ENCODE measurements at places on chromosomes 7 and 10.

DNA sequence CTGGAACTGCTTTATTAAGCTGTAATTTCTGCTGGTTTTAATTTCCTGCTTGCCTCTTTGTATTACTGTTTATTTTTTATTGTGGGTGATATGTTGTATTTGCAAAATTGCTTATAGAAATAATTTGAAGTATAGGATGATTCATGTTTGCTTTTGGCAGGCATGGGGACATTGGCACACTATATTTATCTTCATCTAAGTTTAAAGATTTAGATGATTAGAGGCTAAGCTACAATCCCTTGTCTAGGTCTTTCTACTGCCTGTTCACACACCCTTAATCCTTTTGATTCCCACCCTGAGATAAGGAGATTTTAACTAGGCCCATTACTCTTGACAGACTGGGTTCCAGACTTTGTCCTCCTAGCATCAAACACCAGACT is 182.8 kb upstream of the KAT6B start:
- no peak for DNase-seq

DNA sequence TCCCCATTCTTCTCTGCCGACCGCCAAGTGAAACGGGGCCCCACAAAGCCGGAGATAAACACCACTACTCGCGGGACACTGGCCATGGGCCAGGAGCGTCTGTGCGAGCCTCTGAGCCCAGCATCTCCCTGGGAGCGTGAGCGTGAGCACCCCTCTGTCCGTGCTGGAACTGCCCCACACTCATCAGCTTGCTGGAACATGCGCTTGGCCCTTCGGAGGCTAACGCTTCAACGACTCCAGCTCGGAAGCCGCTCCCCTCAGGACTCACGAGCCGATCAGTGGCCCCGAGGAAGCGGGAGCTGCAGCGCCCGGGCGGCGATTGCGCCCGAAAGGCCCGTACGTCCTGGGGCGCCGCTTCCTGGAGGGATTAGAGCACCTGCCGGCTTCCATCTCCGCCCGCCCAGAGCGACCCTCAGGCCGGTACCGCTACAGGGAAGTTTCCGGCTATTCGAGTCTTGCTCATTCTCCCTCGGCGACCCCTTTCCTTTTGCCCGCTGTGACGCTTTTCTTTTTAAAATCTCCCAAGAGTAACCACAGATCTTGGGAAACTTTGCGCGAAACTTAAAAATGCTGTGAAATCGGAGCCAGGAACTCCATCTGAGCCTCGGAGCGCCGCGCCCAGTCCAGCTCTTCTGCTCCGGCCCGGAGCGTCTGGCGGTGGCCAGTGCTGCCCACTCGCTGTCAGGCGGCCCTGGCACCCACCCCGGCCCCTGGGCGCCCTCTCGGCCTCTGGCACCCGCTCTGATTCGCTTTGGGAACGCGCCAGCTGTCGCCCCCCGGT is 1.0 kb downstream of the TLL2 start:
- DNase-seq = no peak

- no peak for DNase-seq
Observed at GRCh38 chr10:22702348-22702747, 12.0 kb downstream of the PIP4K2A start.

DNA sequence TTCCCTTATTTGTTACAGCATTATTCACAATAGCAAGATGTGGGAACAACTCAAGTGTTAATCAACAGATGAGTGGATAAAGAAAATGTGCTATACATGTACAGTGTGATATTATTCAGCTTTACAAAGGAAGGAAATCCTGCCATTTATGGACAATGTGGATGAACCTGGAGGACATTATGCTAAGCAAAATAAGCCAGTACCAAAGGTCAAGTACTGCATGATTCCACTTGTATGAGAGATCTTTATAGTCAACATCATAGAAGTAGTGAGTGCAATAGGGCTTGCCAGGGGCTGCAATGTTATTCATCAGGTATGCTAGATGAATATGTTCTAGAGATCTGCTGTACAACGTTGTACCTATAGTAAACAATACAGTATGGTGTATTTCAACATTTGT is 138.5 kb upstream of the AGR3 start:
- no peak for DNase-seq

GRCh38 chr7:29146888-29147609 is 712 bp upstream of the CPVL start:
- peak; percentile 38 for DNase-seq

DNA sequence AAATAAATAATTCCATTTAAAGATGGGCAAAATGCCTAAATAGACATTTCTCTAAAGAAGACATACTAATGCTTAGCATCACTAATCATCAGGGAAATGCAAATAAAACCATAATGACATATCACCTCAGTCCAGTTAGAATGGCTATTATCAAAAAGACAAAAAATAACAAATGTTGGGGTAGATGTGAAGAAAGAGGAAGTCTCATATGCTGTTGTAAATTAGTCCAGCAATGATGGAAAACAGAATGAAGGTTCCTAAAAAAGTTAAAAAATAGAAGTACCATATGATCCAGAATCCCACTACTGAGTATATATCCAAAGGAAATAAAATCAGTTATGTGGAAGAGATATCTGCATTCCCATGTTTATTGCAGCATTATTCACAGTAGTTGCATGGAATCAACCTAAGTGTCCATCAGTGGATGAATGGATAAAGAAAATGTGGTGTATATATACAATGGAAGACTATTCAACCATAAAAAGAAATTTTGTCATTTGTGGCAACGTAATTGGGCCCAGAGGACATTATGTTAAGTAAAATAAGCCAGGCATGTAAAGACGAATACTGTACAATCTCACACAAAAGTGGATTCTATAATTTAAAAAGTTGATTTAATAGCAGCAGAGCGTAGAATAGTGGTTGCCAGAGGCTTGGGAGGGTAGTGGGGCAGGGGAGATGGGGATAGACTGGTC is 52.0 kb downstream of the TCAF1 start:
- no peak for DNase-seq

DNA sequence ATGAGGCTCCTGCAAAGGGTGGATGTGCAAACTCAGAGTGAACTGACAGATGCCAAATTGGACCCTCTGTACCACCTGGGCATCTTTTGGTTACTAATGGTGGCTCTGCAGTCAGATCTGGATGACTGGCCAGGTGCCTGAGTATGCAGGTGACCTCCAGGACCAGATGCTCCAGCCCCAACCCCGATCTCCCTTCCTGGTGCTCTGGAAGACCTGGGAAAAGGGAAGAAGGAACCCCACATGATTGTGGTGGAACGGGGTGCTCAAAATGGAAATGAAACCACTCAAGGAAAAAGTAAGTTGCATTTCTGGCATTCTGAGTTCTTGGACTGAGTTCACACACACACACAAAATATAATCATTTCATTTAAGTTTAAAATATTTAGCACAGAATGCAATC is 9.8 kb upstream of the AEBP1 start:
- DNase-seq = peak; percentile 6

DNA sequence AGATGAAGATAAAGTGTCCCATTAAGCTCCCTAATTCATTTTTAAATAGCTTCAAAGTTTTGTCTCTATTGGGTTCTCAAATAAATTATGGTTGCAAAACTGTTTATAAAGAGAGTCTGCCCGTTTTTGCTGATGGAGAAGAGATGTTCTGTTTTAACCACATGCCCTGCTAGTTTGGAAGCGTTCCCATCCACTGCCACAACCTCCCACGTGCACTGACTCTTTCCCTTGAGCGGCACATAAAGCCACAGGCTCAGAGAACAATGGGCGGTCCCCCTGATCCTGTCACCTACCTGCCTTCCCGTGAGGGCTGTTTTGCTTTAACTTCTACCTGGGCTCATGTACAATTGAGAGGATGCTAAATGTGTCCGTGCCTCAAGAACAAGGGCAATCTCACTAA is 65.5 kb downstream of the CPVL start:
- peak; percentile 11 for DNase-seq

DNA sequence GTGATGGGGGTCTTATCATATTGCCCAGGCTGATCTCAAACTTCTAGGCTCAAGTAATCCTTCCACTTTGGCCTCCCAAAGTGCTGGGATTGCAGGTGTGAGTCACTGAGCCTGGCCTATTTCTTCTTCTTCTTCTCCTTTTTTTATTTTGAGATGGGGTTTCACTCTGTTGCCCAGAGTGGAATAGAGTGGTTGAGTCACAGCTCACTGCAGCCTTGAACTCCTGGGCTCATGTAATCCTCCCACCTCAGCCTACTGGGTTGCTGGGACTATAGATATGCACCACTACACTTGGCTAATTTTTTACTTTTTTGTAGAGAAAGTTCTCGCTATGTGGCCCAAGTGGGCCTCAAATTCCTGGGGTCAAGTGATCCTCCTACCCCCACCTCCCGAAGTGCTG is 124.3 kb downstream of the SKIDA1 start:
- no peak for DNase-seq

DNA sequence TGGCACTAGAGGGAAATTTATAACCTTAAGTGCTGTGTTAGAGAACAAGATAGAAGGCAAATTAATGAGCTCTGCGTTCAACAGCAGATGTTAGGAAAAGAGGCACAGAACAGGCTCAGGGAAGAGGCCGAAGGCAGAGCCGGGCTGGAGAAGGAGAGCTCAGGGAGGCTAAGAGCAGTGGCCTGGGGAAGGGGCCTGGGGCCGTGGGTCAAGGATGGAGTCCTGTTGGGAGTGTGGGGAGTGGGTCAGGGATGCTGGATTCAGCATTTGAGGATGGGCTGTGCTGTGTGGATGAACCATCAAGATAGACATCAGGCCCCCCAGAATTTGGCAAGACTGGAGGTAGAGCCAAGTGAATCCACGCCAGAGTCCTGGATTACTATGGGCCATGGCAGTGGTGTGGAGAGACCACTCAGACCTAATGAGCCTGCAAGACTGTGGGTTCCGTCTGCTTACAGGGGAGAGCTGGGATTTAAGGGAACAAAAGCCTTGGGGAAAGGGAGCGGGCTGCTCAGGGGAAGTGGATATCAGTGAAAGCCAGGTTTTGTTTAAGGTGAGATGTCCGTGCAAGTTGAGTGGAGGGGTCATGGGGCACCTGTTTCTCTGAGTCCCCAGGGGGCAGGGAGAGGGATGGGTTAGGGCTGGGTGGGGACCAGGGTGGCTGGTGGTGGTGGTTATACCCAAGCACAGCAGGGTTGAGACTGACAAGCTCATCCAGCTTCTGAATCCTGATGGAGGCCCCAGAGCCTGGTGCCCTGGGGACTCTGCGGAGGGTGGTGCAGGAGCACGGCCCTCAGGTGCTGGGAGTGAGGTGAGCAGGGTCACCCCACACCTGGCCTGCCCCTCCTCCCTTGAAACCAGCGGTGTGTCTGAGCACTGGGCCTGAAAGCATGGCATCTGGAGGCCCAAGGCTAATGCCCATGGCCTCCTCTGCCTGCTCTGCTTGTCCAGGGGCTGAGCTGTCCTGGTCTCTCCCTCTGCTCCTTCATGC is 101.7 kb downstream of the BMS1 start:
- no peak for DNase-seq

DNA sequence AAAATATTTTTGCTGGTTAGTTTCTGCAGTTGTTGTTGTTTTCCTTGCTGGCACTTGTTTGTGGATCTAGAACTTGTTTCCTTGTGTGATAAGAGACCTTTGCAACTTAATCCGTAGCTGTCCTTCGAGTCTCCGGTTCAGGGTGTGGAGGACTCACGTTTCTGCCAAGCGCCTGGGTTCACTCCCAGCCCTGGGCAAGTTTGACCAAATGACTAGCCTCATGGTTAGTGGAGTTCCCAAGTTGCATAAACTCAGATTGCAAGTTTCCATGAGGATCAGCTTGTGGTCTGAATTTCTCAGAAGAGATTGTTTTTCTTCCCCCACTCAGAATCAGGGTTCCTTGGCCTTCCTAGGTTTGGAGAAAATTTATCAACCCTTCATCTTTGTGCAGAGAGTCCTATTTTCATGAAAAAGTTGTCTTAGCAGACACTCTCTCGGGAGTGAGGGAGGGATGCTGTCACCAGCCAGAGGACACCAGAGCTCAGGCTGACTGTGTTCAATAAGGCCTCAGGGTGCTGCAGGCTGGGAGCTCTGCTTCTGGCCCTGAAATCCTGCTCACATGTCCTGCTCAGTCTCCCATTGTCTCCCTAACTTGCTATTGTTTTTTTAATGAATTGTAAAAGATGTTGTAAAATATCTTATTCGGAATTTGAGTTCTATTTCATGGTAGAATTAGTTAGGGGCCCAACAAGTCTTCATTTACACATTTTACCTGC is 377.7 kb upstream of the KLF6 start:
- DNase-seq = no peak

GRCh38 chr7:158129037-158130022 is 458.3 kb downstream of the PTPRN2 start:
- no peak for DNase-seq

DNA sequence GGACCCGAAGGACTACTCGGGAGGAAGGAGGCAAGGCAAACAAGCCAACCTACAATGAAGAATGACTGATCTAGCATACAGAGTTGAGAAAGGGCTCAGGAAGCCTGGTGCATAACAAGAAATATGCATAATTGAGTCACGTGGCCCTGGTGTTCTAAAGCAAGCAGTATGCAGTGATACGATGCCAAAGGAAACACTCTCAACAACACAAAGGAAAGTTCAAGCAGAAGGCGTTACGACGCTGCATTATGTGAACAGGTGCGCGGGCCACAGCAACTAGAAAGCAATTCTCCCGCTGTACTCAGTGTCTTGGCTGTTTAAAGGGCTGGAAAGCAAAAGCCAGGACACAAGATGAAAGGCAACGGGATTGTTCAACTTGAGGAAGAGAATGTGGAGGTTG is 100.8 kb downstream of the PRTFDC1 start:
- no peak for DNase-seq

GRCh38 chr7:130752424-130752823 is 18.4 kb upstream of the KLF14 start:
- no peak for DNase-seq

GRCh38 chr10:26274391-26274790 is 57.8 kb downstream of the GAD2 start:
- DNase-seq = no peak

GRCh38 chr10:32326119-32326518 is 20.8 kb downstream of the EPC1 start:
- DNase-seq = no peak

GRCh38 chr7:78169992-78170391 is 371.4 kb downstream of the PHTF2 start:
- no peak for DNase-seq

DNA sequence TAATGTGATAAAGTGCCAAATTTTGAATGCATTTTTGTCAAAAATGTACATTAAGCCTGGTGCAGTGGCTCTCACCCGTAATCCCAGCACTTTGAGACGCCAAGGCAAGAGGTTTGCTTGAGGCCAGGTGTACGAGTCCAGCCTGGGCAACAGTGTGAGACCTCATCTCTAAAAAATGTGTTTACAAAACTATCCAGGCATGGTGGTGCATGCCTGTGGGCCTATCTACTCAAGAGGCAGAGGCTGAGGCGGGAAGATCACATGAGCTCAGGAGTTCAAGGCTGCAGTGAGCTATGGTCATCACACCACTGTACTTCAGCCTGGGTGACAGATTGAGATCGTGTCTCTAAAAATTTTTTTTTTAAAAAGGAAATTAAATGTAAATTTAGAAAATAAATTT is 18.5 kb upstream of the MGMT start:
- no peak for DNase-seq

- no peak for DNase-seq
Observed at GRCh38 chr10:104117839-104118323, 4.1 kb upstream of the SFR1 start.

DNA sequence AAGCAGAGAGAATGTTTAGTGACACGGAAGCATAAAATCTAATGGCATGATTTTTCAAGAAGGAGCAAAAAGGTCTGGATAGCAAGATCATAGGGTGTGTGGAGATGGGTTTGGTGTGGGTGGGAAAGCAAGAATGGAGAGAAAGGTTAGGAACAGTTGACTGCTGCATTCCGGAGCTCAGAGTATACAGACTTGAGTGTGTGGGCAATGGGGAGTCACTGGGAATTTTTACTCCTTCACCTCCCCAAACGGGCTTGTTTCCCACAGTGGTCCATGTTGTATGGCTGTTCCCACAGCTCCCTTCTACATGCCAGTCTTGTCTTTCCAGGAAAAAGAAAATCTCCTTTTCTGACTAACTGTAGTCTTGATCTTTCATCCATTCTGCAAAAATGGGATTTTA is 122.1 kb downstream of the CDK6 start:
- no peak for DNase-seq

Measured in inflammatory macrophage (primary cell).